Activated T-helper 9 cell treated with anti-CD3 and anti-CD28 coated beads, Interleukin-2, amount 50 U/mL, for 16 hours (primary cell): ENCODE measurements at places on chromosomes 11 and 22.

DNA sequence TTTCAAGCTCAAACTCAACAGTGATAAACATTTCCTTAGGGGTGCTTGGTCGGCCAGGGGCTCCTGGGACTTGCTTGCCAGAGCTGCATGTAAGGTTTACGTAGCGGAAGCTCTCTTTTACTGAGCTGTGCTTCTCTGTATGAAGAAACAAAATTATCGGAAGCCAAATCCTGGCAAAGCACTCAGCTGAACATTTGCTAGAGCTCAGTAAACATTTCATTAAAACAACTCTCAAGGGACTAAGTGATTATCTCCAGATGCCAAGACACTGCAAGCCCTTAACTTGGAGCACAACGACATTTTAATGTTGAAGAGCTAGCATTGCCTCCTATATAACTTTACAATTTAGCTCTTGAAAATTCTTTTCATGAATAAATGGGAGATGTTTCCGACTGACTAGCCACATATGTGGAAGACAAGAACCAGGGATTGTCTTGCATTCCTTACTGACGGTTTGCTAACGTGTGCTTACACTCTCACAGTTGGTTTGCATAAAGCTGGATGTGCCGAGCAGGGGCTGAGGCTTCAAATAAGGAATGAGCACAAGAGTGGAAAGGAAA is 43.4 kb downstream of the SCUBE2 start:
- DNase-seq = no peak

DNA sequence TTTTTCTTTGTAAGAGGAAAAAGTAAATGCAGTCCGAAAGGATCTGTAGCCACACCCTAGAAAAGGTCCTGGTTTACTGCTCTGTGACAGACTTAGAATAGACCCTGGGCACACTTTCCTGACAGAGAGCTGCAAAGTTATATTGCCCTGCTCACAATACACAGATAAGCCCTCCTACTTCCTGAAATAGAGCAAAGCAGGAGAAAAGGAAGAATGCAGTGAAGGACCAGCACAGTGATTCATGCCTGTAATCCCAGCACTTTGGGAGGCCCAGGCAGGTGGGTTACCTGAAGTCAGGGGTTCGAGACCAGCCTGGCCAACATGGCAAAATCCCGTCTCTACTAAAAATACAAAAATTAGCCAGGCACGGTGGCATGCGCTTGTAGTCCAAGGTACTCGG is 2.2 kb downstream of the CYB561A3 start:
- no peak for DNase-seq

DNA sequence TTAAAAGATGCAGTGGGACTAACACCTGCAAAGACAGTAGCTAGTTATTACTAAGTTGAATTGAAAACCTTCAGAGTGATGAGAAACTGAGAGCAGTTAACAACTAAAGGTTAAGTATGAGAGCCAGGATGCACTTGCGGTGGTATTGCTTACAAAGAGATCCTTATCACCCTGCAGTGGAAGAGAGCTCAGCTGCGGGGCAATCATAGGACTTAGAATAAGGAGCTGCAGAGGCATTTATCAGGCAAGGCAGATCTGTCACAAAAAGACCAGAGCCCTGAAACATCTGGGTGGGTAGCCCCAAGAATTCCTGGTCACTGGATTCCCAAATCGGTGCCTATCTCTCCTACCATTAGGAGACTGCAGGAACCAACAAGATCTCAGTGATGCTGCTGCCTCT is 34.3 kb upstream of the CFAP300 start:
- DNase-seq = no peak

- DNase-seq = no peak
These were observed 2.0 kb downstream of the P2RX3 start for GRCh38 chr11:57340039-57340615.

- no peak for DNase-seq
These were observed 5.7 kb downstream of the ZP1 start for GRCh38 chr11:60872961-60873524.

GRCh38 chr22:45155050-45155840 is 8.5 kb upstream of the NUP50 start:
- DNase-seq = no peak

DNA sequence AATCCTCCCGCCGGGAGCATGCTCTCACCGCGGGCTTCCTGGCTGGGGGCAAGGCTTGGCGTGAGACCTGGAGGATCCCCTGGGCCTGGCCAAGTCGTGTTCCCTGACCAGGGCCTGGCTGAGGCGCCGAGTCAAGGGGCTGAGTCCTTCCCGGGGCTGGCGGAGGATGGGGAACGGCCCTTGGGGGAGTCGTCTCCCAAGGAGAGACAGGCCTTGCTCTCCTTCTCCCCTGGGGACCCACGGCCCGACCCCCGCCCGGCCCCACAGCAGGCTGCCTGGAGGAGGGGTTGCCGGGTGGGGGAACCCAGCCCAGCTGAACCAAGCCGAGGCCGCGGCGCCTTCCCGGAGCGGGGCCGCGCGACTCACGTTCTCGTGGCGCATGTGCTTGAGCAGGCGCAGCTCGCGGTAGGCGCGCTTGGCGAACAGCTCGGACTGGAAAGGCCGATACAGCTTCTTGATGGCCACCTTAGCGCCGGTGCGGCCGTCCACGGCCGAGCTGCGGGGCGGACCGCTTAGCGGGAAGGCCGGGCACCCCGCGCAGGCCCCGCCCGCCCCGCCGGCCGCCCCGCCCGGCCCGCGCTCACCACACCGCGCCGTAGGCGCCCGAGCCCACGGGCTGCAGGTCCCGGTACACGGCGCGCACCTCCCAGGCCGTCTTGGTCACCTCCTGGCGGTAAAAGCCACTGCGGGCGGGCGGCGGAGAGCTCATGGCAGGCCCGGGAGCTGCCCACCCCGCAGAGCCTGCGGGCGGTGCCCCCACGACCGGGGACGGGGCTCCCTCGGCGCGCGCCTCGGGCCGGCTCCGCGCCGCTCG is 475 bp downstream of the MAPK12 start:
- DNase-seq = no peak

- no peak for DNase-seq
These were observed 9.4 kb downstream of the GSTP1 start for GRCh38 chr11:67592880-67593564.

GRCh38 chr11:35874751-35875450 is 69.0 kb upstream of the LDLRAD3 start:
- DNase-seq = no peak

- DNase-seq = no peak
These were observed 74.3 kb downstream of the BTBD10 start for GRCh38 chr11:13388741-13389140.

GRCh38 chr22:31289344-31289743 is 2.9 kb downstream of the PIK3IP1 start:
- no peak for DNase-seq

- no peak for DNase-seq
These were observed 17.9 kb downstream of the APOL5 start for GRCh38 chr22:35735542-35735941.

GRCh38 chr11:95989076-95989605 is 65.2 kb upstream of the MTMR2 start:
- DNase-seq = no peak

- DNase-seq = no peak
These were observed 2.6 kb downstream of the ALG12 start for GRCh38 chr22:49915610-49916009.

DNA sequence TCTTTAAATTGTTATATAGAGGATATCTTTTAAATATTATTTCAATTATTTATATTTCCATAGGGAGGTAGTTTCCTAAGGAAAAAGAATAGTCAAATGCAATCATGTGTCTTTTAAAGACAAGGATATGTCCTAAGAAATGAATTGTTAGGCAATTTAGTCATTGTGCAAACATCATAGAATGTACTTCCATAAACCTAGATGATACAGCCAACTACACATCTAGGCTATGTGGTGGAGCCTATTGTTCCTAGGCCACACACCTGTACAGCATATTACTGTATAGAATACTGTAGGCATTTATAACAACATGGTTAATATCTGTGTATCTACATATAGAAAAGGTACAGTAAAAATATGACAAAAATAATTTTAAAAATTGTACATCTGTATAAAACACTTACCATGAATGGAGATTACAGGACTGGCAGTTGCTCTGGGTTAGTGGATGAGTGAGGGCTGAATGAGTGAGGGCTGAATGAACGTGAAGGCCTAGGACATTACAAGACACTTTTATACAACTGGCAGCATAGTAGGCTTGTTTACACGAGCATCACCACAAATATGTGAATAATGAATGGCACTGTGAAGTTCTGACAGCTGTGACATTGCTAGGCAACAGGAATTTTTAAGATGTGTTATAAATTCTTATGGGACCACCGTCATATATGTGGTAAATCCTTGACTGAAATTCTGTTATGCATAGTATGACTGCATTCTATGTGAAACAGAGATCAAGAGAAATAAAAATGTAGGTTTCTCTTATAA is 1879.0 kb upstream of the RAG2 start:
- no peak for DNase-seq

GRCh38 chr22:46827136-46827780 is 64.8 kb downstream of the TBC1D22A start:
- DNase-seq = no peak
